ENCODE measurements at places on chromosomes 12 and 14.
A peak's percentile ranks its signal among the peaks of the same experiment; 100 is the strongest.

- DNase-seq, result peak; percentile 37
Measured at GRCh38 chr14:60090864-60091519, 731 bp upstream of the PCNX4 start.

GRCh38 chr12:5262450-5262849 is 169.5 kb upstream of the NTF3 start:
- DNase-seq, result no peak

DNA sequence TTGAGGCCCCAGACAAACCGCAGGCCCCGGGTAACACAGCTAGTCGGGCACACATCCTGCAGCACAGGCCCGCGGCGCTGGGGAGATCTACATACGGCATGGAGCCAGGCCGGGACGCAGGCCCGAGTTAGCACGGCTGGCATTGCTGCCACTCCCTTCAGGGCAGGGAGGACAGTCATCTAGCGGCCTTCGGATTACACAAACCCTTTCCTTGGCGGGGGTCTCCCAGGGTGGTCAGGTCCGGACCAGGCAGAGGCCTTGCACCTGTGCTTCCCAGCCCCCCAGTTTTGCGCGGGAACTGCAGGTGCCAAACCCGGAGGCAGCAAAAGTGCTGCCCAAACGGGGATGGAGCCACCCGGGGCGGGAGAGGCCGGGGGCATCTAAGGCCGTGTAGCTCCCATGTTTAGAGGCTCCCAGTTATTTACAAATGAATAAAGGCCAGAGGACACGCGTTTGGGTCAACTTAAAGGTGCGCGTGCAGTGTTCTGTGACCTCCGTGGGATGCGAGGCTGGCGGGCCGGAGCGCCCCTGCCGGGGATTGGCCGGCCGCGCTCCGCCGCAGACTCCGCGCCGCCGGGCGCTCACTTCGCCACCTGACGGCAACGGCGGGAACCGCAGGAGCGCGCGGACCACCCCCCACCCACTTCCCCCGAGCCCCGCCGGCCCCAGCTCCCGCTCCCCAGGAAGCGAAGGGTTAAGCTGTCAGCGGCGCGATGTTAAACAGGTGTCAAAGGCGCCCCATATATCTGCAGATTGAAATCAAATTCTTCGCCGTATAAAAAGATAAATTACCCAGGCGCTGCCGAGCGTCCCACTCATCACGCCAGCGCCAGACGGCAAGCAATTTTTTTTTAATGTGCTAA is 18.1 kb downstream of the VSX2 start:
- no peak for DNase-seq

DNA sequence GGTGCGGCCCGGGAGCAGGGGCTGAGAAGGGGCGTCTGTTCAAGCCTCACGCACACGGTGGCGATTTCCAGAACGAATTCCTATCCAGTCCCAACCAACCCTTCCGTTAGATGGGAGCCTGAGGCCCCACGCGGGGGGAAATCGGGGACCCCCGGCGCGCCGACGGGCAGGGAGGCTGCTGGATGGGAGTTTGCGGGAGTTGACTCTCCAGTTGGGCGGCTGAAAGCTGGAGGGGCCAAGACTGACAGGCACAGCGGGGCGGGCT is 9.8 kb downstream of the EXOC3L4 start:
- no peak for DNase-seq

- DNase-seq, result no peak
Measured at GRCh38 chr14:93708311-93708734, 80.0 kb downstream of the PRIMA1 start.

DNA sequence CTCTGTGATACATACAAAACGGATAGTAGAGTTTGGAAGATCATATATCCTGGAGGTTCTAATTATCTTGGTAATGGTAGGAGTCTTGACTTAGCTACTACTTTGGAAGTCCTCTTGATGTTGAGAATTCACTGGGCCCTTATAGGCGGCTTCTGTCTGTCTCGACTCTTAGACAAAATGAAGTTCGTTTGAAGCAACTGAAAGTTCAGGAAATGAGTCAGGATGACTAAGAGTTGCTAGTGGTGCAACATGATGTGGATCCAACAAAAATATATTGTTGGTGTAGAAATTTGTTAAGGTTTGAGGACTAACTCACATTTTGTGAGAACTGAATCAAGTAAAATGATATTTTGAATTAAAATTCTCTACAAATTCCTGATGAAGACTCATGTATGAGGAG is 272.7 kb downstream of the AEBP2 start:
- DNase-seq, result peak; percentile 71

- no peak for DNase-seq
Measured at GRCh38 chr12:94873734-94874517, 129.6 kb downstream of the NDUFA12 start.
